ENCODE measurements at places on chromosomes 12 and 14. TPM values are rescaled to one million over a fixed set of nuclear protein-coding genes. Genes with fewer than 3 reads are reported as not detected.

The LRP1 gene
- total RNA-seq: 15.9 TPM

The MDP1 gene
- 31.1 TPM for total RNA-seq

The LMNTD1 gene
- total RNA-seq: not detected

The KRT6C gene
- total RNA-seq: not detected

The ANO2 gene
- total RNA-seq: 0.21 TPM

The FOXG1 gene
- total RNA-seq: 0.19 TPM

The TSHR gene
- not detected for total RNA-seq

The RASAL1 gene
- total RNA-seq: 0.32 TPM

The INHBE gene
- total RNA-seq: not detected

The AMDHD1 gene
- total RNA-seq: 2.3 TPM

The ESRRB gene
- 0.29 TPM for total RNA-seq

The SIX6 gene
- not detected for total RNA-seq

The ISM2 gene
- total RNA-seq: 0.43 TPM

The RNASE1 gene
- total RNA-seq: not detected

The DUSP16 gene
- 7.9 TPM for total RNA-seq

The GLI1 gene
- total RNA-seq: 4.8 TPM

The SLC7A7 gene
- total RNA-seq: 22.5 TPM

The GZMB gene
- total RNA-seq: not detected

The CDKL1 gene
- total RNA-seq: 7.5 TPM

The CACNB3 gene
- 31.2 TPM for total RNA-seq

The DPPA3 gene
- not detected for total RNA-seq
